Activated naive CD4-positive, alpha-beta T cell treated with anti-CD3 and anti-CD28 coated beads, Interleukin-2, amount 50 U/mL, for 16 hours (primary cell): ENCODE measurements at places on chromosomes 3 and 15.

- no peak for DNase-seq
These were observed 11.9 kb downstream of the MCM2 start for GRCh38 chr3:127610105-127610504.

DNA sequence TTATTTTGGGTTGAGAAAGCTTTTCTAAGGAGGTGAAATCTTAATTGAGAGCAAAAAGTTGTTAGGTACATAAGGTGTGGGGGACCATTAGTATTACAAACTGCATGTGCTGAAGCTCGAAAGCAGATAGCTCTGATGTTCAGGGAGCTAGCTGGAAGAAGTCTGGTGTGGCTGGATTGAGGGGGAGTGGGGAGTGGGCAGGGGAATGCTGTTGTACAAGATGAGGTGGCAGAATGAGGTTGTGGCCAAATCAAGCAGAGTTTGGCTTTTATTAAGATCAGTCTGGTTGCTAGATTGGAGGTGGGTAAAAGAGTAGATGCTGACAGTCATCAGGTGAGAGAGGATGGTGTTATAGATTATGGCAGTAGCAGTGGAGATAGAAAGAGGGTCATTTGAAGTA lies 32.1 kb downstream of the UBE2E2 start:
- DNase-seq = no peak

DNA sequence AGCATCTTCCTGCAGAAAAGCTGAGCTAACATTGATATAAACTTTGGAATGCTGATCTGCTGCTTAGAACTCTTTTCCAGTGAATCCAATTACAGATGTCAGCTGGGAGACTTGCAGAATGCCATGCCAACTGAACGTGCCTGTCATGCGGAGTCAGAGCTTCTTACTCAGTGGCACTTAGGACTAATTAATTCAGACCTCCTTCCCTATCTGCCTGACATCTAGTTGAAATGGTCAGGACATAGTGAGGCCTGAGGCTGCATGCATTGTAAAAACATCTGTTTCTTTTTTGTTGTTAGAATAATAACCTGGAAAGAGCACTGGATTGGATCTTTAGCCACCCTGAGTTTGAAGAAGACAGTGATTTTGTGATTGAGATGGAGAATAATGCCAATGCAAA lies 112.6 kb downstream of the USP13 start:
- no peak for DNase-seq

DNA sequence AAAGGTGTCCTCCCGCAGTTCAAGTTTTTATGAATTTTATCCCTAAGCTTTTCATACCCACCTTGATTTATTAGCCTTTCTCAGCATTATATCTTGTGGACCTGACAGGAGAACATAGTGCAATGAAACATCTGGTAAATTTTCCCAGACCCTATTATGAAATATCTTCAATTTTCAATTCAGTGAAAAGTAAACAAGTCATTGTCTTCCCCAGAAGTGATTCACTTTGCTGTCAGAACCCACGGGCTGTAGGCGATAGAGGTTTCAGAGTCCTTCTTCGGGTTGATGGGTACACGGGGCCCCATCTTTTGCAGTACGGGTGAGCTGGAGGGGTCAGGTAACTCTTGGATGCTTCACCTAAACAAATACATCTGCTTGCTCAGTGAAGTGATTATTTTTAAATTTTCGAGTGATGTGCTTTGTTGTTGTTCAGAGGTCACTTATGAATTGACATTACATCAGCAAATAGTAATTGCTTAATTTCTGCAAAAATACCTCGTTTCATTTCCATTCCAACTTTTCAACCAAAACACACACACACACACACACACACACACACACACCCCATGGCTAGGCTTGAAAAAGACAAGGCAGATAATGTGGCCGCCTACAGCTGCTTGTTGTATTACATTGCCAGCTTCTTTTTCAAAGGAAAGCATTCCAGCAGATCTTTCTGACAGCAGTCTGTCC lies 102.9 kb downstream of the SEMA6D start:
- no peak for DNase-seq

DNA sequence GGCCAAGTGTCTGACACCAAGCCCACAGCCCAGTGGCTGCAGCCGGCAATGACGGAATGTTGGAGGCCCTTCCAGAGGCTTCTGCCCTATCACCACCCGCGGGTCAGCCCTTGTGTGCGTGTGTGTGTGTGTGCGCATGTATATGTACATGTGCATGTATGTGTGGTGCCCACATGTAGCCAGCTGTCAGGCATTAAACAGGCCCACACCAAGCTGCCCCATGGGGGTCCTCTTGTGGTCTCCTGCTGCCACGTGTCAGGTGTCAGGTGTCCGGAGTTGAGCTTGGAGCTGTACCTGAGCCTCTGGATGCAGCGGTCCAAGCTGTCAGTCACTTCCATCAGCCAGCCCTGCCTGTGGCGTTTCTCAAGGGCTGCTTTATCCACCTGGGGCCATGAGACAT lies 13.9 kb downstream of the UROC1 start:
- DNase-seq = no peak

GRCh38 chr3:150270883-150271590 lies 137.1 kb upstream of the TSC22D2 start:
- DNase-seq = no peak

GRCh38 chr3:149647285-149647684 lies 10.5 kb downstream of the WWTR1 start:
- no peak for DNase-seq

DNA sequence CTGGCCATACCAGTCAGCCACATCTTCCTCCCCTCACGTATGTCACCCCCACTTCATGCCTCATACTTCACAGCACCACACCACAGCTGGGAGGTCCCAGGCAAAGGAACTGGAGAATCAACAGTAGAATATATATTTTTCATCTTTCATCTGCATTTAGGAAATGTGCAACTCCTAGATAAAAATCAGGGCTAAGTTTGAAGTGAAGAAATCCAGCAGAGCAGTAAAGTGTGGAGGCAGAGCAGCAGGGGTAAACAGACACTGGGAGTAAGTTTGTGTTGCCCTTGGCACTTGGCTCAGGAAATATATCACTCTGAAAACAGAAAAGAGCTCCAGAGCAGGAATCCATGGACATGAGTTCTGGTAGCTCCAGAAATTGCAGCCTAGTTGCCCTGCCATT lies 2.8 kb upstream of the HERC1 start:
- no peak for DNase-seq

DNA sequence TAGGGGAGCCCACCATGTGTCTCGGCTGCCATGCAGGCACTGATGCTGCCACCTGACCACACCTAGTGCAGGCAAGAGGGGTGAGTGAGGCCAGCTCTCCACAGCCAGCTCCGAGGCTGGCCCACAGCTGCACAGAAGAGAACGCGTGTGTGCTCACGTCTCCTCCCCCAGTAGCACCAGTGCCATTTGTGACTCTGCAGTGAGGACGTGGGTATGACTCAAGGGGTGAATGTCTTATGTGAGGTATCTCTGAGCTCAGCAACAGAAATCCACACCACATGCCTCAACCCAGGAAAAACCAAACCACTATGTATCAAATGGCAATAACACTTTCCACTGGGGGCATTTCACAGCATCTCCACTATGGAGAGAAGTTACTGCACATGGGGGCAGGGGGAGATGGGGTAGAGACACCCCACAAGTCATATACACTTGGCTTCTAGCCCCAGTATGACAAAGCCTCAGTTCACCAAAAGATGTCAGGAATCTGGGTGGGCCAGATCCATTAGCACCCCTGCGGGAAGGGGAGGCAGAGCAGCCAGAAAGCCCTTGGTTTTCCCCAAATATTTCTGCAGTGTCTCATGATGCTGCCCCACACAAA lies 87.6 kb downstream of the LRIG1 start:
- DNase-seq = no peak

DNA sequence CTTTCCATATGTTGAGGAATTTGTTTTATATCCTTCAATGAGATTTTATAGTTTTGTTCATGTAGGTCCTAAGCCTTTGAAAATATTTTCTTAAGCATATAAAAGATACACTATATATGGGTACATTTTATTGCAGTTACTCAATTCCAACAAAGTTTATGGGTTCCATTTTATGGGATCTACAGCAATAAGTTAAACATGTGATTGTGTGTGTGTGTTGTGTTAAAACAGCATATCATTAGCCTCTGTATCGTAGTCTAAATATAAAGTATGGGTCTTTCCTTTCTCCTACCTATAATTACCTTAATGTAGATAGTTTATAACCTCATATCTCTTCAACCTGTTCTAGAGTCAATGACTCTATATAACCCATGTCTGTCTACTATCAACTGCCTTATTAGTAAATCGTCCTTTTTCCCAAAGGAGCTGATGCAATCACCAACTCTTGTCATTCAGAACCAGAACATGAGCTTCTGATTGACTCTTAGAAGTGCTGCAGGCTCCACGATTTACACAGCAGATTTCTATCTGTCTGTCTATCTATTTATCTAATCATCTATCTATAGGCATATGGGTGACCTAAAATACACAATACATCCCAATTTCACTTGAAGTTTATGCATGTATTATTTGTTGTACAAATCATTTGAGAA lies 512.6 kb upstream of the CBLB start:
- DNase-seq = no peak

GRCh38 chr3:40584625-40585189 lies 59.9 kb downstream of the ZNF621 start:
- DNase-seq = peak; percentile 75

GRCh38 chr3:188749010-188749617 lies 422.7 kb upstream of the TPRG1 start:
- DNase-seq = peak; percentile 51

- no peak for DNase-seq
These were observed 45.5 kb upstream of the SLC6A11 start for GRCh38 chr3:10770547-10770946.

DNA sequence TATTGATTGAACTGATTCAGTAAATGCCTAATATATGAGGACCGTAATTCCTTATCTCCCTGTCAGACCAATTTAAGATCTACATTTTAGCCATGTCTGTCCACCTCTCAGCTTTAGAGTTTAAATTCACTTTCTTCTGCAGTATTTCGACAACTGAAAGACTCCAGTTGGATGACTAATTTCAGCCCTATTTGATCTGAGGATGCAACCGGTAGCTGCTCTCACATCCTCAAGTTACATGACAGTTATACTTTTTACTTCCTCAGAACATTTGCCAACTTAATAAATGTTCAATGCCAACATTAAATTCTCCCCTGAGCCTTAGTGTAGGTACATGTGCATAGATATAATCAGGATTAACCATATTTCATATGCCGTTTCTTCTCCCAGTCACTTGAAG lies 2.5 kb upstream of the HHLA2 start:
- DNase-seq = no peak

DNA sequence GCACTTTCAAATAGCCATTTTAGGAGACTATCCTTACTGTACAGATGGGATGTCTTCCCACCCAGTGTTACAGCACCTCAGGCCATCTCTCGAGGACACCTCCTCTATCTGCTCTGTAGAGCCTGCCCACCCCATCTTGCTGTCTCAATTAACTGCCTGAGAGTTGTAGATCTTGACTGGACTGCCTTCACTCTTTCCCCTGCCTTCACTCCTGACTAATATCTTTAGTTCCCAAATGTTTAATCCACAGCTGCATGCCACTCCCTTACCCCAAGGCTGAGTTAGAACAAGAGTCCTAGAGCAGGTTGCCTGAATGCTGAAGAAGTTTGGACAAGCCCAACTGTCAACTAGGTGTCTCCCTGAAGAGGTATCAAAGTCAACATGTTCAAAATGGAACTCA lies 1.3 kb upstream of the PP2D1 start:
- DNase-seq = no peak

- no peak for DNase-seq
These were observed 5.5 kb downstream of the B4GALT4 start for GRCh38 chr3:119235151-119235550.
